Frontal cortex (tissue), 4 donors: ENCODE measurements at places on chromosomes 2 and 18.

- no peak for DNase-seq
Measured at GRCh38 chr2:19098467-19099160, 259.8 kb downstream of the OSR1 start.

DNA sequence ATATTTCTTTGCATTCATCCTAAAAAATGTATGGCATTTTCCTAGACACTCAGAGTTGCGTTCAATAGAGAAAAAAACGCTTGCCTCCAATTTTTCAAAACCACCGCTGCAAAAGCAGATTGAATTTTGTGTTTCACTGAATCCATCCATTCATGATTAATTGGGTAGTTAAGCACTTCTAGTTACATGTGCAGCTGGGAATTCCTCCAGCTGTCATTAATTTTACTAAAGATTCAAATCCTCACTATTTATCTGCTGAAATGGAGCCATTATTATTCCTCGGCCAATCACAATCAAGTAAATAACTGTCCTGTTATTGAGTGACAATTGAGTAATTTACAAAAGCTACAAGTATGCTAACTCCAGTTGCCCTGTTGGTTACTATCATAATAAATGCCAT, 75.8 kb upstream of the ARL5A start:
- no peak for DNase-seq

DNA sequence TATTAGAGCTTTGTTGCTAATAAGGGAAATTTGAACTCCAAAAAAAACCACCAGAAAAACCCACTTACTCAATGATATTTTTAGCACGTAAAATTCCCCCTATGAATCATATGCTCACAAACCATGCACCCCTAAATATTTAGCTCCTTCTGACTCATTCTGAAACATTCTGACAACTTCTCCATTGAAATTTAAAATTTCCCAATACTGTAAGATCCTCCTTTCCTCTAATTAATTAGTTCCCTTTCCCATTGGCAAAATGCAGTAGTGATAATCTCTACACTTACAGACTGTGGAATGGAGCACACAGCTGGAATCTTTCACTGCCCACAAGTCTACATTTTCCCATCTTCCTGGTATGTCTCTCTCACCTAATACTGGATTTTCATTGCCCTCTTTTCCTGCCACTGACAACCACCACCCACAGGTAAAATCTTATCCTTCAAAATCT, 215.8 kb upstream of the ACVR2A start:
- DNase-seq, result no peak

DNA sequence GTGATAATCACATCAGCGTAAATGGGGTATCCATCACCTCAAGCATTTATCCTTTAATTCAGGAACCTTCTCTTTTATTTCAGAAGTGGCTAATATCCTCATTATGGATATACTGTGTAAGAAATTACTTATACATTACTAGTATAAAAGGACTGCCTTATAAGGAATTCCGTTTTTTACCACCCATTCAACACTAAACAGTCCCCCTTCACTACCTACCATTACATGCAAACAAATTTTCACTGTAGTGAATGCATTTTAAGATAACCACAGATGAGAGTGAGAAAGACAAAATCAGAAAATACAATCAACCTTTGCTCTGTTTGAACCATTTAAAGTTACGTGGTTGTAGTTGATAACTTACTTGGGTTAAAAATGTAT, 551.2 kb downstream of the RNF144A start:
- DNase-seq, result no peak

GRCh38 chr2:110682267-110682666, 4.4 kb upstream of the BUB1 start:
- DNase-seq, result no peak

DNA sequence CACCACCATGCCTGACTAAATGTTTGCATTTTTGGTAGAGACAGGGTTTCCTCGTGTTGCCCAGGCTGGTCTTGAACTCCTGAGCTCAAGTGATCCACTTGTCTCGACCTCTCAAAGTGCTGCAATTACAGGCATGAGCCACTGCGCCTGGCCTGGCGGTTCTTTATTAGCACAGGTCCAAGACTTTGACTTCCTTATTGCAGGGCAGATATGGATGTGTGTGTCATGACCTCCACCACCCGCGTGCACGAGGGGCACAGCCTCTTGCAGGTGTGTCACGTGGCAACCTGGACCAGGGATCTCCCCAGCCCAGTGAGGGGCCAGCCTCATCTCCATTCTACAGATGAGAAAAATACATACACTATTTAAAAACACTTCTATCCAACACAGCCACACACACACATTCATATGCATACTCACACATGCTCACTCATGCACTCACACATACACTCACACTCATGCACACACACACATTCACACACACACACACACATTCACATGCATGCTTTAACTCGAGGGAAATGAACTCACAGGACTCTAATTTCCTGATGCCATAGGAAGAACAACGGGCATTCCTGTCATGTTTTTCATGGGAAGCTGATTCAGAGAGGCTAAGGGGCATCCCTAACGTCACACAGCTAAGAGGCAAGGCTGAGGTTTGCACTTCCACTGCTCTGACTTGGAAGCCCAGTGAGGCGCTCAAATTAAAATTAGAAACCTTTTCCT, 38.8 kb downstream of the RRM2 start:
- DNase-seq, result no peak

- DNase-seq, result no peak
Measured at GRCh38 chr2:159795841-159796690, 1.9 kb downstream of the CD302 start.

GRCh38 chr18:32735781-32736180, 37.0 kb downstream of the KLHL14 start:
- no peak for DNase-seq

GRCh38 chr2:170340693-170341068, 162.7 kb downstream of the MYO3B start:
- DNase-seq, result no peak

DNA sequence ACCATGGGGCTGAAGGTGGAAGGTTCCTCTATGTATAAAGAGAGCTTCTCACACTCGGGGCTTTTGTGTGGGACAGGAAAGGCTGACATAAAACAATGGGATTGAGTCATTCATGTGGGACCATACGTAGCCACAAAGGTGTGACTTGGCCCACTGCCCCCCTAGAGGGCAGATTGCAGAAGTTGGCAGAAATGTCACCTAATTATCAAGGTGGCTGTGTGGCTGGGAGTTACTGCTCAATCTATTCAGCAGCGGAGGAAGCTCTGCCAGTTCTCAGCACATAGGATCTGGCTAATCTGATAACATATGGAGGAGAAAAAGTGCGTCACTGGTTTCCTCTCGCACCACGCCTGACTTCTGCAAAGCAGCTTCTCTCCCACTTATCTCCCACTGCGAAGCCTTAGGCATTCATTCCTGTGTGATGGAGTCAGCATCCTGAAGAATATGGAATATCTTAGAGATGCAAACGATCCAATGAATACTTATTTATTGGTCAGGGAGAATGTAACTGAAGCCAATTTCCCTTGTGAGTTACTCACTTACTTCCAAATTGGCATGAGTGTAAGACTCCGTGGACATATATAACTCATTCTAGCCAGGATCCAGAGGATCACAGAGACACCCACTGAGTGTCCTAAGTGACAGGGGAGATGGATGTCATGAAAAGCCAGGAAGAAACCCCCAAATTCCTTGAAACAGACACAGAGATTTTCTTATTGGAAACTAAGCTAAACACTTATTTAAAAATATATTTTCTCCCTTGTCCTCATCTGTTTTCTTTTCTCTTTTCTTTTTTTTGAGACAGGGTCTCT, 344.8 kb downstream of the TGIF1 start:
- DNase-seq, result no peak

DNA sequence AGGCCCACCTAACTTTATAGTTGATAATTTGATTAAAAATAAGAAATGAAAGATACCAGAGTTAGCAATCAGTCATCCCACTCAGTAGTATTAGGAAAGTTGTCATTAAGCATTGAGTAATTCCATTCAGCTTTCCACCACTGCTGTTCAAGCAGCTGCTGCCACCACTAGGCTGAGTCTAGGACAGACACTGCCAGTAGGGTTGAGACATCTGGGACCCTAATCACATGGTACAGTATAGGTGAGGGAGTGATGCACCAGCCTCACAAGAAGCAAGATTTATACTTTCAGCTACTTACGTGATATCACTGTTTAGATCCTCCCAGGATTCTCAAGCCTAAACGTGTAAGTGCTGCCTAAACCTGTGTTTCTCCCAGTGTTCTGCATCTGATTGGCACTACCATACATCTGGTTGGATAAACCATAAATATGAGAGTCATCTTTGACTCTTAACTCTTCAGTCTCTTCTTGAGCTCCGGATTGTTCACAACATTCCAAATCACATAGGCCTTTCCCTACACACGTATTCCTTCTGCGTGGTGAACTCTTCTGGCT, 3.2 kb downstream of the UBXN4 start:
- no peak for DNase-seq

DNA sequence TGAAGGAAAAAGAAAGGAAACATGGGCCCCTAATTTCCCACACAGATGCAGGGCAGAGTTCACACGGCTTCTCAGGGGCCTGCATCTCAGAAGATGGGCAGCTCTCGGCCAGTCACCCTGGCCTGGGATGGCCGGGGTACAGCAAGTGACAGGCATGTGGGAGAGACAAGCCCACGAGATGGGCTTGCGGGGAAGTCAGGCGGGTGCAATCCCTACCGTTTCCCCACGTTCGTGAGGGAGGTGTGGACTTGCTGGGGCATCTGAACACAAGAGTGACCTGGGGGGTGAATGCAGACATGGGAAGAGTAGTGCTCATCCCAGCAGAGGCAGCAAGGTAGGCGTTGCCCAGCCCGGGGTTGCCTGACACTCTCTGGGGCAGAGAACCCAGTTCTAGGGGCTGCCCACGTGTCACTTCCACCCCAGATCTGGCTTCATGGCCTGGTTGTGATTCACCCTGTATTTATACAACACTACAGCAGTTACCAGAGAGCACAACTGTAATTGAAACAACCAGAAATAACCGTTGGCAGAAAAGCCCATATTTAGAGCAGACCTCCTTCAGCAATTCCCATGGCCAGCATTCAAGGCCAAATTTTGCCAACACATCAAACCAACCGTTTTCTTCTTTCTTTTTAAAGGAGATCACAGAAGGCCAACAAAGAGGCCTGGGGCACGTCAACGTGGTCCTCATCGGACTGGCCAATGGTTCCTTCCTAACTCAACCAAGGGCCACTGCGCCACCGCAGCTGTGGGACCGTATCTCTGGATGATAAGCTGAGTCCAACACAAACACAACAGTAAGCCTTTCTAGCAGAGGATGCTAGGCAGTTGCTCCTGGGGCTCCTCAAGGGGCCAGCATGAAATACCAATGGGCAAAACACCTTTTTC, 58.4 kb downstream of the PARD6G start:
- no peak for DNase-seq

GRCh38 chr2:241182531-241183133, 5.8 kb upstream of the ANO7 start:
- no peak for DNase-seq

GRCh38 chr2:134706587-134707329, 12.0 kb downstream of the TMEM163 start:
- DNase-seq, result no peak

DNA sequence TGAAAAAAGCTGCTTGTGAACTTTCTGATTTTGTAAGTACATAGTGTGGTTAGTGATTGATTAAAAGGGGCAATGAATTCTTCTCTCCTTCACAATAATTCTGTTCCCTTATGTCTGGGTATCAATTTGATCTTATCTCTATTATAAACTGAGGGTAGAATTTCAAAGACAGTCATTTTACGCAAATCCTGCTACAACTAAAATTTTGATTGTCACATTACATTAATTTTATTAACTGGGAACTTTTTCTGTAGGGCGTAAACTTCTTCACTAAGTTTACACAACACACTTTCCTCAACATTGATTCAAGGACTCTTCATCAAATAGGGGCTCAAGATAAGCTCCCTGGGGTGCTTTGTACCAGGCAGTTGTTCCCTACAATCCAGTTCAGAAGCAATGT, 5.0 kb upstream of the SLC8A1 start:
- no peak for DNase-seq

DNA sequence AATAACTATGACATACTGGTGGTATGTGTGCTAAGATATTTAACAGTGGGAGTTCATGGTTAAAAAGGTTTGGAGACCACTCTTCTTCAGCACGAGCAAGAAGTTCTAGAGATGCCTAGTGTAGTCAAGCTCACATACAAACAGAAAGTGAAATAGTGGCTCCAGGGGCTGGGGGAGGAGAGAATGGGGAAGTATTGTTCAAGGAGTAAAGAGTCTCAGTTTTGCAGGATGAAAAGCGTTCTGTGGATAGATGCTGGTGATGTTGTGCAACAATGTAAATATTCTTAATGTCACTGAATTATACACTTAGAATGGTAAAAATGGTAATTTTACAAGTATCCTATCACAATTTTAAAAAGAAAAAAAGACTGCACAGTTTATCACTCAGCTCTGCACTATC, 29.0 kb upstream of the EPAS1 start:
- no peak for DNase-seq

DNA sequence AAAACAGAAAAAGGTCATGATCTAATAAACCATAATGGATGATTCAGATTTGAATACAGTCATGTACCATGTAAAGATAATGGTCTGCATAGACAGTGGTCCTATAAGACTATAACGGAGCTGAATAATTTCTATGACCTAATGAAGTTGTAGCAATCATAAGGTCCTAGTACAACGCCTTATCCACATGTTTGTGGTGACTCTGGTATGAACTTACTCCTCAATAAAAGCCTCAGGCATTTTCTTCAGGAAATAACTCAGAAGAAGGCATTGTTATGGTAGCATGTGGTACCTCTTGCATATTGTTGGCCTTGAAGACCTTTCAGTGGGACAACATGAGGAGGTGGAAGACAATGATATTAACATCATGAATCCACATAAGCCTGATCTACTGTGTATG, 883.3 kb downstream of the CNTNAP5 start:
- DNase-seq, result no peak

DNA sequence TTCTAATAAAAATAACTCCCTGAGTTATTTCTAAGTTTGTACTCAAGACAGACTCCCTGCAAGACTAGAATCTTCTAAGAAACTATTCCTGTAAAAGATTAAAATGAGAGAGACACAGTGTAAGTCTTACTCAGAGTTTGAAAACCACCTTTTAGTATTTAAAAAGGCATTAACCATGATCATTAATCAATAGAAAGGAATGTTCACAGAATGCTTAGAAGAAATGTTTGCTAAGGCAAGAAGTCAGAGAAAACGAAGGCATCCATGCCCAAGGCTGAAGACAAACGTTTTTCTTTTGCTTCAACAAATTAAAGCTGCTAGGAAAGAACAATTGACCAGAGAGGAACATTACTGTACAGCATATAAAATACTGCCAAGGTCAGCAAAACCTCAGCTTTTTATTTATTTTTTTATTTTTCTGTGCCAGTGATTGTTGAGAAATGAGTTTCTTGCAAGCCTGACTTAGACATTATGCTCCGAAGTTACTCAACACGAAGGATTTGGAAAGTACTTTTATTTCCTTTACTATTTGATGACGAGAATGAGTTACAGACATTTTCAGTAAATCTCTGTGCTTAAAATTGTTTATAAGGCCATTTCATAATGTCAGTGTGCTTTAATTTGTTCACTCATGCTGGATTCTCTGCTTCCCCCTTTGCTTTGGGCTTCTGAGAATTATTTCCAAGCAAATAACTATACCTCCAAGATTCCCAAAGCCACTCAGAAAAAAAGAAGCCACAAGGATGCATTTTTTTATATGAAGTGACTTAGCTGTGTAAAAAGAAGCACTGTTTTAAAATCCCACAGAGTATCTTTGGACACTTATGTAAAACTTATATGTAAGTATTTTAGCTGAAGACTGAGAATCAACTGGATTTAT, 20.5 kb downstream of the RND3 start:
- no peak for DNase-seq
